ENCODE measurements at places on chromosomes 16 and 17.

- DNase-seq: no peak
These were observed 505.8 kb downstream of the KCNJ2 start for GRCh38 chr17:70675070-70675590.

DNA sequence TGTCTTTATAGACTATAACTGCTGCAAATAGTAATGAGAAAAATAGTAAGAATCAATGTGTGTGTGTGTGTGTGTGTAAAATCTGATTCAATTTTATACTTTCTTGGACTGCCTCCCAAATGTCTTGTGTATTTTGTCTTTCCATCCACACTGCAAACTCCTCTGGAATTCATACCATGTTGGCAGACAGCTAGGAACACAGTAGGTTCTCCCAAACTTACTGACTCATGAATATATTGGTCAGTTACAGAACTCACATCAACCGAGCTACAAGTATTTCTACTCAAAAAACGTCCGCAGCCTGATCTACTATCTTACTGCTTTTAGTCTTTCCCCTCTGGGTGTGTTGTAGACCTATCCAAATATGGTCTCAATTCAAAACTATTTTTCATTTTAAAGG, 542.7 kb upstream of the PSMD7 start:
- DNase-seq: no peak

- DNase-seq: no peak
These were observed 389.9 kb downstream of the MAF start for GRCh38 chr16:79210607-79211006.

DNA sequence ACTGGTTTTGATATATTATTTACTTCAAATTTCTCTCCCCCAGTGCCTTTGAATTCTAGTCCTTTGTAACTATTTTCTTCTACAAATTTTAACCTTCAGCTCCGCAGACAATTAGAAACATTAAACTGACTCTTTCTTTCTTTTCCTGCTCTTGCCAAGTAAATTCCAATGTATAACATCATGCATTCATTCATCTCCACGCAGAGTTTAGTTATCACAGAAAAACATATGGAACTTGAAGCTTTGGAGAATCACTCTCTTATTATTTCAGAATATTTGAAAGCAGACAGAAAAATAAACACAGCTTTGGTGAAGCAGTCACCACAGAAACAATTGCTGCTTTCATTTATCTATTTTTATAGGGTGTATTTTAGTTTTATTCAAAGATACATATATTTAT, 778.7 kb upstream of the CDH8 start:
- no peak for DNase-seq

- no peak for DNase-seq
These were observed 785.5 kb upstream of the RBFOX1 start for GRCh38 chr16:6547131-6547530.

GRCh38 chr17:53646835-53647234, 175.9 kb upstream of the KIF2B start:
- DNase-seq: no peak

DNA sequence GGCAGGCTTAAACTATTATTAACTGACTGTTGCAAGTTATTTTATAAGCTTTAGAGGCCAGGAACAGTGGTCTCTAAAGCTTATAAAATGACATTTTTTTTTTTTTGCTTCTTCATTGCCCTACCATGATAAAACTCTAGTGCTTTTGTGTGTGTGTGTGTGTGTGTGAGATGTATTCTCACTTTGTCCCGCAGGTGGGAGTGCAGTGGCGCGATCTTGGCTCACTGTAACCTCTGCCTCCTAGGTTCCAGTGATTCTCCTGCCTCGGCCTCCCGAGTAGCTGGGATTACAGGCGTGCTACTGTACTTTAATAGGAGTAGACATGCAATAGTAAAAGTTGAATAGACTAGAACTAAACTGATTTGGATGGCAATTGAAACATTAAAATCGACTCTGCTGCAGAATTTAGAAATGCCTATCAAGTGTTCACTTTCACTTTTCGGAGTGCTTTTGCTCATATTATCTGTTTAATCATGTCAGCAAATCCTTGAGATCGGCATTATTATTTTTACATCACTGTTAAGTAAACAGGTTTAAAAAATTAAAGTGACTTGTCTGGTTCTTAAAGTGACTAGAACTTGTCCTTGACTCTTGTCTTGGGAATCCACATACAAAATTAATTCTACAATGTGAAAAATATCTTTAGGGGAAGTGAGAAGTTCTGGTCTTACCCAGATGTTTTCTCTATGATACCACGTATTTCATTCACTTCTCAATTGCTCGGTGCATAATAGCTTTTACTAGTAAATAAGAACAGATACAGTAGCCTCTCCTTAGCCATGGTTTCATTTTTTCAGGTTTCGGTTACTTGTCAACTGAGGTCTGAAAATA, 8.4 kb upstream of the PCTP start:
- DNase-seq: no peak

GRCh38 chr16:19203374-19203966, 35.4 kb downstream of the SYT17 start:
- DNase-seq: no peak

DNA sequence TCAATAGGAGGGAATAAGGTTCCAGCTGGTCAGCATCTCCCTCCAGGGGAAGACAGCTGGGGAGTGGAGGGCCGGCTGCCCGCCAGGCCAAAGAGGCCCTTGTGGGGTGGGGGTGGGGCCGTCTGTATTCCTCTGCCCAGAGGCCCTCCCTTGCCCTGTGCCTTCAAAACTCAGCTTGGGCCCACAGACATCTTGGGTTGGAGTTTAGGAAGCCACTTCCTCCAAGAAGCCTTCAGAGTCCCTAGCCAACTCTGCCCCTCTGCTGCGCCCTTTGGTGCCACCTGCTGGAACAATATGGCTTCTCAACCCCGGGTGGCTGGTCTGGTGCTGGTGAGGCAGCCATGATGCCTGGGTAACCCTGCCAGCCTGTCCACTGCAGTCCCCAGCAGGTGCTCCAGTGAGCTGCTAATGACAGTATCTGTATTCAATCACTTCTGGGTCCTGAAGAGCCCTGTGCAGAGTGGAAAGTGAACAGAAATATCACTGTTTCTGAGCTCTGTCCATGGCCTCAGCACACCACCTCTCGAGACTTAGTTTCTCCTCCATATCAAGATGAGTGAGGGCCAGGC, 16.7 kb downstream of the HSD11B2 start:
- peak; percentile 89 for DNase-seq

DNA sequence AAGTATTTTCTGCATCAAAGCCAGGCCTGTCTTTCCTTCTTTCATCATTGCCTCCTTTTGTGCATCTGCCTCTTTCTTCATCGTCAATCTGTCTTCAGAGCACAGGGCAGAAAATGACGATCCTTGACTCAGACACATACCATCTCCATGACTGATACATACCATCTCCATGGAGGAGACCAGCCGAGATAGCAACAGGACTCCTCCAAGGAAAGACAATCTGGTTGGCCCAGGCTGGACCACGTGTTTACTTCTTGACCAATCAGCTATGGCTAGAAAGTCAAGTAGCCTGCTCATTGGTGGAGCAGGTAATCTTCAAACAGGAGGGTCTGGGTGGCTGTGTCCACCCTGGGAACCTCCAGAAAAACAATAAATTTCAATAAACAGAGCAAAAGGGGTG, 164.6 kb downstream of the CPPED1 start:
- DNase-seq: no peak

GRCh38 chr17:57839571-57839923, 10.3 kb downstream of the MRPS23 start:
- no peak for DNase-seq

DNA sequence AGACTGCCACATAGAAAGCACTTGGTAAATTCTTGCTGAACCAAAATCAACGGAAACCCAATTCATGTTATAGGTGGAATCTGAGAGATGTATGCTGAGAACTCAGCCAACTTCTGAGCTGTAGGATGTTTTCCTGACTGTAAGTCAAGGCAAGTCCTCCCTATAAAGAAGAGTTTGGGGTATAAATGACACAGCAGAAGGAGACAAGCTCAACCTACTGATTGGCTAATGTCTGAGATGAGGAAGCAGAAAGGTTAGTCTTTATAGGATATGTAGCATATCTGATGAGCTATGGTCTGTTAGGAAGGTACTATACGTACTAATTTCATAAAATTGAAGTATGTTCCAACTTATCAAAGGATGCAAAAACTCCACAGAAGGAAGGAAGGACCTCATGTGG, 99.5 kb downstream of the XYLT1 start:
- no peak for DNase-seq

DNA sequence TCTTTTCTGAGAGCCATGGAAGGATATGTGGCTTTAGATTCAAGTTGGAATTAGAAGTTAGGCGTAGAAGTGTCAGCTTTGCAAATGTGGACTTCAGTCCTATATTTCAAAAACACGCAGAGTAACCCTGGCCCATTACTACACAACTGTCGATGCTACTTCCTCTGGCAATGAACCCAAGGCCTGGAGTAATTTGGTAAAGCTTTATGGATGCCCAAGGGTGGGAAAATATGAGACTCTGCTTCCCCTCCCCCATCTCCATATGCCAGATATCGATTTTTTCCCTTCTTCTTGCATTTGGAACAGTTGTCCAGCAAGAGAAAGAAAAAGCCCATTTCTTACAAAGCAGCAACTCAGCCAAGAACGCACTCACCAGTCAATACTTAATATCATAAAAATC, 2.9 kb upstream of the MAP1LC3B start:
- DNase-seq: no peak
